COR-L47 (cell line): ENCODE measurements at places on chromosomes 7 and 10.

- no peak for DNase-seq
Observed at GRCh38 chr10:11170993-11171851, 153.6 kb downstream of the CELF2 start.

DNA sequence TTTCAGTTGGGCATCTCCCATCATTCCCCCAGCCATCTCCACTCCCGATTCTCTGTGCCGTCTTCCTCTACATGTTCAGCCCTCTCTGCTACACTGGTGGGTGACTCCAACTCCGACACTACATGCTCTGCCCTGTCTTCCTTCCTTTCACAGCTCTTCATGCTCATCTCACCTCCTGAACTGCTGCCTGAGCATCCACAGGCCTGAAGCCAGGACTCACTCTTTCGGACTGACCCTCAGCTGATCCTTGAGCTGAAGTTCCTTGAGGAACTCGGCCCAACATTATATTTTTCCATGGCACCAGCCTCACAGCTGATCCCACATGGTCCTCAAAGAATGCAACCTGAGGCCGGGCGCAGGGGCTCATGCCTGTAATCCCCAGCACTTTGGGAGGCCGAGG lies 538.4 kb downstream of the PTPRN2 start:
- DNase-seq, result no peak

DNA sequence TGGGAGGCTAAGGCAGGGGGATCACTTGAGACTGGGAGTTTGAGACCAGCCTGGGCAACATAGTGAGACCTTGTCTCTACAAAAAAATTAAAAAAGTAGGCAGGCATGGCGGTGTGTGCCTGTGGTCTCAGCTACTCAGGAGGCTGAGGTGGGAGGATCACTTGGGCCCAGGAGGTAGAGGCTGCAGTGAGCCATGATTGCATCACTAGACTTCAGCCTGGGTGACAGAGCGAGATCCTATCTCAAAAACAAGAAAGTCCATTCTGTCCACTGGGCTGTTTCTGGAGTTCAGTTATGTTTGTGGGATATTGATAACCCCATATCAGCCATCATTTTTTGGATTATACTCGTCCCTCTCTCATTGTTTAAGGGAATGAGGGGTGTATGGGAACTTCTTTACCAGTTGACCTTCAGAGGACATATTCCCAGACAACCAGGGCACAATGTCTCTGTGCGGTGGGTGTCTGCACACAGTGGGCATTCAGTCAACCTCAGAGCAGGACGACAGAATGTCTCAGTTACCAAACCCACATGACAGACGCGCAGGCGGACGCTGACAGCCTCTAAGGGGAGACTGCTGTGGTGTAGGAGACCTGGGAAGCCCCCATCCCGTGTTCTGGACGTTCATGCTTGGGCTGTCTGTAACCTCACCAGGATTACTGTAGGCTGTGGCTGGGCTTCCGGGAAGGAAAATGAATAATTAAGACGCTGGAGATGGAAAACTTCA lies 69.4 kb downstream of the CARD11 start:
- DNase-seq, result no peak

- DNase-seq, result no peak
Observed at GRCh38 chr7:155543926-155544325, 2.4 kb downstream of the CNPY1 start.

DNA sequence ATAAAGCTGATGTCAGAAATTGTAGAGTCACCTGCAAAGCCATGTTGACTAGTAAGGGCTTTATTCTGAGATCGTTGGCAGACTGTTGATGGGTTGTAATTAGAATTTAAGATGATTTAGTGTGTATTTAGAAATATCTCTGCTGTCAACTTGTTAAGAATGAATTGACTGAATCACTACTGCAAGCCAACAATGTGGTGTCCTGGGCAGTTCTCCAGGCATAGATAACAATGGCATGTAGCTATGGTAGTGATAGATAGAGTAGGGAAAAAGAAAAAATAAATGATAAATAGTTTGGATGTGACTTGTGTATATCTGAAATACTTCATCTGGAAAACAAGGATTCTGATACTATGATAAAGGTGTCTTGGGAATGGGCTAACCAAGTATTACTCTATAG lies 640.2 kb downstream of the ARL4A start:
- DNase-seq, result peak; percentile 21

DNA sequence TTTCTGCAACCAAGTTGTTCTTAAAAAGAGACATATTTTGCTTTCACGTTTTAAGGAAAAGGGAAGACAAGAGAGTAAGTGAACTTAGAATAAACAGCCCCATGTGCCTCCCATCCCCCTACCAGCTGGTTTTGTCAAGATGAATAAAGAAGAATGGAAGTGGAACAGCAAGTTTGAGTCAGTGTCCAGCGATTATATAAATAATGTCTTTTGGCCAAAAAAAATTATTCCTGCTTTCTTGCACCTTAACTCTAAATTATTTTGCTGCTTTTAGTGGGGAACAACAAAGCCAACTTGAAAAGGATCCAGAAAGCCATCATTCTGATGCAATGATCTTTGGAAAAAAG lies 82.4 kb upstream of the TRIL start:
- DNase-seq, result no peak

DNA sequence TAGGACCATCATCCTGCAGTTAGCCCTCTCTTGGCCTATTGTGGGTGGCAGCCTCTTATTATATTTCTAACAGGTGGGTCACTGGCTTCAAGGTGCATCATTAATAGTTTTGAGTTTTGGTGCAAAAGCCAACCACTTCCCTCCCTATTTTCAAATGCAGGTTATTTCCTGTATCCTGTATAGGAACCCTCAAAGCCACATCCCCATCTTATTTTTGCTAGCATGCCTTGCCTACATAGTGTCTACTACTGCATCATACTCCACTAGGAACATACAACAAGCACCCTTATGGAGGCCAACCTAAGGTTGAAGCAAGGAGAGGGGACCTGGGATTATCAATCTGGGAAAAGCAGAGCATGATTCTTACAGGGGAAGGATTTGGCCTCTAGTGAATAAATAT lies 264.4 kb downstream of the BBS9 start:
- no peak for DNase-seq

GRCh38 chr10:7153750-7154149 lies 257.1 kb downstream of the SFMBT2 start:
- no peak for DNase-seq

DNA sequence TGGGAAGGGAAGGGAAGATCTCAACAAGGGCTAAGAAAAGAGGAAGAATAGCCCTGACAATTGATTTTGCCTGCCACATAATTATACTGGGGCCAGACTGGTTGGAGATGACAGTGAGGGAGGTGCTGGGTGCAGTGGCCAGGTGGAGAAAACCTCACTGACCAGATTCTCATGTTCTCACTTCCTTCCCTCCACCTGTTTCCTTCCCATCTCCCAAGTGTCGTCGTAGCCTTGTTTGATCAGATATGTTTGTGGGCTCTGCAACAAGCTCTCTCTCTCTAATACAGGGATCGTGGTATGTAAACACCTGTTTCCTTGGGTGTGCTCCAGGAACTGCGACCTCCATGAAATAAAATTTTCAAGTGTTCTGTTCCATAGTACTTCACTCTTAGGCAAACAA lies 60.2 kb downstream of the VCL start:
- DNase-seq, result no peak

GRCh38 chr10:19077276-19077675 lies 28.7 kb downstream of the MALRD1 start:
- no peak for DNase-seq

GRCh38 chr10:99235658-99236626 lies at the start of gene HPSE2:
Gene HPSE2 (minus strand): TSS chr10:99235852.
- no peak for DNase-seq

GRCh38 chr7:100893318-100893895 lies 2.3 kb downstream of the ACHE start:
- DNase-seq, result no peak

DNA sequence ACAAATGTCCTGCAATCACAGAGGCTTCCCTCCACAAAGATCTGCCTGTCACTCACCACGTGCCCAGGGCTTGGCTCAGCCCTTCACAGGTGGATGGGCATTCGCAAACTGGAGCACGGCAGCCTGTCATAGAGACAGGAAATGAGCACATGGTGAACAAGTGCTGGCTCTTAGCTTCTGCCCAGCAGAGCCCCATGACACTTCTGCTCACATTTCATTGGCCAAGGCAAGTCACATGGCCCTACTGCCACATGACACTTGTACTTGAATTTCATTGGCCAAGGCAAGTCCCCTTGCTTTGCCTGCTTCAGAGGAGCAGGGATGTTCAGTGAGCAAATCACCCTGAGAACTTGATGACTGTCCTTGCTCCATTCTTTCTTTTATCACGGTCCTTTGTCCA lies 110.8 kb upstream of the PPP2R2D start:
- no peak for DNase-seq

GRCh38 chr7:90825779-90826178 lies 229.7 kb downstream of the CDK14 start:
- no peak for DNase-seq

- DNase-seq, result no peak
Observed at GRCh38 chr7:3218411-3219225, 82.4 kb upstream of the SDK1 start.

DNA sequence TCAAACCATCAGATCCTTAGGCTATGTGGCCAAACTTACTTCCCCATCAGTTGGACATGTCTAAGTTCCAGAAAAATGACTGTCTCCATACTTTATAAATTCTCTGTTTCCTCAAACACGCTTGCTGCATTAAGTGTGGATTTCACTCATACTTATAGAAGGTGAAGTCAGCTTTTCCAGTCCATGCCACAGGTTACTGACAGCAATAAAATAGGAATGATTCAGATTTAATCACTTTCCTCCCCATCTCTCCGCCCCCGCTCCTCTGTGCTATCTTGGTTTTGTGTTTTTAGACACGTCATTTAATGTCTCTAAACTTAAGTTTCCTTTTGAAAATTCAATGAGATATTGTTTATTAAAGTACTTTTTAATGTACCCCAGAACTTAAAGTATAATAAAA lies 1098.0 kb upstream of the C7orf33 start:
- DNase-seq, result no peak

DNA sequence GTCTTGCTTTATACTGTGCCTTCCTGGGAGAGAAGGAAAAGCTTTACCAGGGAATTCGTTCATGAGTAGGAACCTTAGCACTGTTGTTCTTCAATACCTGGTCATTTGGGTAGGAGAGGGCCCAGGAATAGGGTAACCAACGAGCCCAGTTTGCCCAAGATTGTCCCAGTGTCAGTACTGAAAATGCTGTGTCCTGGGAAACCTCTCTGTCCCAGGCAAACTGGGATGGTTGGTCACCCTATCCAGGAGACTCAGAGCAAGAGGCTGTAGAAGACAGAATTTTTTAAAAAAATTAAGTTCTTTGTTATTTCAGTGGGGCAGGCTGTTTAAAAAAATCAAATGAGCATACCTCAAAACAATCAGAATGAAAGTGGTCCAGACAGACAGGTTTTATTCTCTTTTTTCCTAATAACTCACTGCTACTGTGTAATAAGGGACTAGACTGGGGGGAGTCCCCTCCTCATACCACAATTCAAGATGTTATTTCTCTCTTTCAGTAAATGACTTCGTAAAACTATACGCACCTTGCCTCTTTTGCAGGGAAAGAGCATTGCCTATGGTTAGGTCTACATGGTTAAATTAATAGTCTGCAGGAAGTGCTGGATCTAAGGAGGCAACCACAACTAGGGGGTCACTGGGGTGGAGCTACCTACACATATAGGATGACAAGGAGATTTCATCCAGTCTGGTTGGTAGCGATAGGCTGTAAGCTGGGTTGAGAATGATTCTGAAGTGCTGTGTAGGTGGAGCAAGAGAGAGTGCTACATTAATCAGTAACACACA lies 41.1 kb upstream of the FAM133B start:
- no peak for DNase-seq

DNA sequence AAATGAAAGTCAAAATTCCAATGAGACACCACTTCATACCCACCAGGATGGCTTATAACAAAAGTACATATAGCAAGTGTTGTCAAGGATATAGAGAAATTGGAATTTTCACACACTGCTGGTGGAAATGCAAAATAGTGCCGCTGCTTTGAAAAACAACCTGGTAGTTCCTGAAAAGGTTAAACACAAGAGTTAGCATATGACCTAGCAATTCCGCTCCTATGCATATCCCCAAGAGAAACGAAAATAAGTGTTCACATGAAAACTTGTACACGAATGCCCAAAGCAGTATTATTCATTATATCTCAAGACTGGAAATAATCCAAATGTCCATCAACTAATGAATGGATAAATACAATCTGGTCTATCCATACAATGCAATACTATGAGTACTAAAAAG lies 14.8 kb downstream of the IDE start:
- no peak for DNase-seq

DNA sequence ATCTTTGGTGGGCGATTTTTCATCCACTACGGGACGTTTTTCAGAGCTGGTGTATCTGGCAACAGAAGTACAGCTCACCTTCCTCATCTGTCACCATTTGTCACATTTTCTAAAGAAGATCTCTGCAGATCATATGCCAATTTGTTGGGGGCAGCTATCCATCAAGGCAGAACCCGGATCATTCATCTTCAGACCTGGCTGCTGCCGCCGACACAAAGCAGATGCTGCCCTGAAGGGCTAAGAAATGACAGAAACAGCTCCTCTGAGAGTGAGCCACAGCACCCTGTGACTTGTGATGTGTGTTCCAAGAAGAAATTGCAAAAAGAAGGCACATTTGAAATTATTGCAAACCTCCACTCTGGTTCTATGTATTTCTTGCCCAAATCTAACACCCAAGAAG lies 290.9 kb downstream of the GFRA1 start:
- DNase-seq, result no peak
